Nucleus accumbens (tissue), 56 donors: ENCODE measurements at places on chromosomes 3 and 15.

GRCh38 chr15:64596701-64597476, 136.5 kb downstream of the ZNF609 start:
- peak; percentile 49 for DNase-seq

DNA sequence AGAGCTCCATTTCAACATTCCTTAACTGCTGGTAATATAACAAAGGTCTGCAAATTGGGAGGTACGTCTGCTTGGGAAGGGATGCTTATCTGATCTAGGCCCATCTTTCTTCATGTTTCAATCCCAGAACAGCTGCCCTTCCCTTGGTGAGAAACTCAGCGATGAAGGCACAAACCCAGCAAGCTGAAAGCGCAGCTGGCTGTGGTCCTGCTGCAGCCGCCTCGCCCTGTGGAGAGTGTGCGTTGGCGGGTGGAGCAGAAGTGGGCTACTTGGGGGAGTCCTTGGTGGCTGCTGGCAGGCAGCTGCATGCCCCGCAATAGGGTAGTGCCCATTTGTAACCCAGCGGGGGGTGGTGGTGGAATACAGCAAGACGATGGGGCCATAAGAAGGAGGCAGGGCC, 160.6 kb upstream of the WNT5A start:
- no peak for DNase-seq

DNA sequence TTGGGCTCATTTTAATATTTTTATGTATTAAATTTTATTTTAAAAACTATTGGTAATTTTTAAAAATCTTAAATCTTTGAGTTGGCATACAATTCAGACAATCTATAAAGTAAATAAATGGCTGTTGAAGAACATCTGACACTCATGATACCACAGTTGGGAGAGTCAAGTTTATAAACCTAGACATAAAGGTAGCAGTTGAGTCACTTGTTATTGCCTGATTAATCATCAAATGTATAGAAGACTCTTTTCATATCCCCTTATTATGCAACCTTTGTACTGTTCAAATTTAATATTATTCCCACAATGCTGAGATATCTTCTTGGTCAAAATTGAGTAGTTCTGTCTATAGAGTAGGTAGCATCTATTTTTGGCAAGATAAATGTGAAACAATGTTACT, 19.6 kb downstream of the PAQR9 start:
- DNase-seq: no peak

- no peak for DNase-seq
Observed at GRCh38 chr3:195777975-195778374, 33.8 kb downstream of the MUC4 start.

- DNase-seq: no peak
Observed at GRCh38 chr3:63383040-63383439, 104.9 kb downstream of the SYNPR start.
